ENCODE measurements at places on chromosomes 13 and 19.

DNA sequence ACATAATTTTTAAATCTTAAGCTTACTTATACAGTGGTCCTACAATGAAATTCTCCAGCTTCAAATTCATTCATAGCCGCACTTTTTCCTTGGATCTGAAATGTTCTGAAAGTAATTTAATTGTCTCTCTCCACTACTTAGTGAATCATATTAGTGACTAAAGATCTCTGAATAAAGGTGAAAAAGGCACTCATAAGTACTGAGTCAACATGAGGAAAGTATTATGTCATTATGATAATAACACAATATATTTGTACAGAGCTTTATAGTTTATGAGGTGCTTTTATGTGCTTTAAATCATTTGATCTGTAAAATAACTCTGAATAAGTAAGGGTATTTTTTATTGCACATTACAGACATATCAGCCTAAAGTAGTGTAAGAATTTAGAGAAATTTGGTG, 628.2 kb upstream of the SLITRK5 start:
- DNase-seq, result no peak

- DNase-seq, result no peak
These were observed 11.9 kb downstream of the SNRPA start for GRCh38 chr19:40762754-40763470.

DNA sequence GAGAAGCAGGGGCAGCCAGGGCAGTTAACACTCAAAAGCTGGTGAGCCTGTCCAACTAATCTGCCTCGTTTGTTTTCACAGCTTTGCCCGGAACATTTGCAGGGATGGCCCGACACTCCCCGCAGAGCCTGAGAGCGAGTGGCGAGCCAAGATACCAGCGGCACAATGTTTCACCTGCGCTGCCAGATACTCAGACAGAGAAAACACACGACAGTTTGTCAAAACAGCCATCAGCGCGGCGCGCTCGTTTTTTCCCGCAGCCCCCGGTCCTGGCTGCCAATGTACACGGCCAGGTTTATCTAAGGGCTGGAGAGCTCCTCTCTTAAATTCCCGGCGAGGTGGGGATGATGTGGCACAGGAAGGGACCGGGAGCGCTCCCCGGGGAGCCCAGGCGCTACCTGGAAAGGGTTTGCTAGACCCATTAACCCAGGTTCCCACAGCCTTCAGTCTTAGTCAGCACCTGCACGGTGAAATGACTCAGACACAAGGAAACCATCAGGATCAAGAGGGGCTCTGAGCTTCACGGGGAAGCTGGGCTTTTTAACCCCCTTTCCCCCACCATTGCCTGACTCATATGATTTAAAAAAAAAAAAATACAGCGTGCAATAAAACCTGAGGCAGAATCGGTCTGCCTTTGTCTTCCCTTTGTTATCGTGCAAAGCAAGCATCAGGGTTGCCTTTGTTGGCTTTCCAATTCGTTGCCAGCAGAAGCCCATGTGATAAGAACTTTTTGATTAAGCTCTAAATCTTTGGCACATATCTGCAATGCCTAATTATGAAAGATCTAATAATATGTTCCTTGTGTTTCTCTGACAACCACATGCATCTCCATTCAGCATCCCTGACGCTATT, 186.2 kb downstream of the EFNB2 start:
- no peak for DNase-seq

GRCh38 chr13:91145571-91146205, 201.8 kb upstream of the MIR17HG start:
- no peak for DNase-seq

GRCh38 chr19:53463263-53463662, 4.3 kb upstream of the ZNF813 start:
- peak; percentile 6 for DNase-seq

- DNase-seq, result no peak
These were observed 37.2 kb downstream of the SLITRK1 start for GRCh38 chr13:83845106-83845505.

DNA sequence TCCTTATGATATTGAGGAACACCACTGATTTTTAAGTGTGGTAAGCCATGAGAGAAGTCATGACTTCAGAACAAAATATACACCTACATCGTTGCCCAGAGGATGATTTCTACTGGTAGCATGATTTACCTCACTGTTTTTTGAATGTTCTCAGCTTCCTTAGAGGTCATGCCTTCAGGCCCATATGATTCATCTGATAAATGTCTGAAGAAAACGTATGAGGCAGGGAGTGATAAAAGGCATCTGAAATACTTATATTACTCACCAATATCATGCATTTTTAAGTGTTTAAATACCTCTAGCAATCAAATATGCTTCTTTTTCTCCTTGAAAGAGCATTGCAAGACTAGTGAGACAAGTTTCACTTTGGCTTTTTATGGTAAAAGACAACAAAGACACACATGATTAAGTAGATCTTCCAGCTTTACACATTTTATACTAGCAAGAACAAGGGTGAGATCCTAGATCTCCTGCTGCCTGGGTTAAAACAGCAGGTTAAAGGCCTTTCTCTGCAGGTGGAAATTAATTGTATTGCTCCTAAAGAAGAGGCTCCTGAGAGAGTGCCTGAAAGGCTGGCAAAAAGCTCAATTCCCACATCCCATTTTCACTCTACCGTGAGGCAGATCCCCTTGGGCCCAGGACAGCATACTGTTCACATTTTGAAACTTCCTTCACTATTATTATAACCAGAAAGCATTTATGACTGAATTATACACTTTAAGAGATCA, 432.4 kb downstream of the SLITRK1 start:
- DNase-seq, result no peak

- DNase-seq, result no peak
These were observed 452.3 kb downstream of the IRS2 start for GRCh38 chr13:109333893-109334651.

DNA sequence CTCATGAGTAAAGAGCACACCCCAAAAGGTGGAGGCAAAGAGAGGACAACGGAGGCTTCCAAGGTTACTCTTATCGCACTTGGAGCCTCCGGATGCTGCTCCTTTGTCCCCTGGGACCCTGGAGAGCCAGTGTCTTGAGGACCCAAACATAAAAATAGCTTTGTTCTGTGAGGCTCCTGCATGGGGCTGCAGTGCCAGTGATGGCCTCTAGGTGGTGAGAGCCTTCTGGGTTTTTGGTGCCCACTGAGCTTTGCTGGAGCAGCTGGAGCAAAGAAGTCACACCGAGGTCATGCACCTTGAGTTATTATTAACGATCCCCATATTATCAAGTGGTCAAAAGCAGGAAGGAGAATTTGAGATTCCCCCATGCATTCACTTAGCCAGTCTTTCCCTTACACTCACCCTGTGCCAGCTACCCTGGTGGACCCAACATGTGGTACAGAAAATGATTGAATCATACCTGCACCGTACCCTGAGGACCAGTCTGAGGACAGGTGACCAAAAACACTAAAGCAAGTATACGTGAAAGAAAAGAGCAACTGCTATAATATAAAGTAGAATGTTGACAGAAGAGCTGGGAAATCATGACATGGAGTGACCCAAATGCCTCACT, 41.5 kb downstream of the ZNF682 start:
- peak; percentile 56 for DNase-seq

DNA sequence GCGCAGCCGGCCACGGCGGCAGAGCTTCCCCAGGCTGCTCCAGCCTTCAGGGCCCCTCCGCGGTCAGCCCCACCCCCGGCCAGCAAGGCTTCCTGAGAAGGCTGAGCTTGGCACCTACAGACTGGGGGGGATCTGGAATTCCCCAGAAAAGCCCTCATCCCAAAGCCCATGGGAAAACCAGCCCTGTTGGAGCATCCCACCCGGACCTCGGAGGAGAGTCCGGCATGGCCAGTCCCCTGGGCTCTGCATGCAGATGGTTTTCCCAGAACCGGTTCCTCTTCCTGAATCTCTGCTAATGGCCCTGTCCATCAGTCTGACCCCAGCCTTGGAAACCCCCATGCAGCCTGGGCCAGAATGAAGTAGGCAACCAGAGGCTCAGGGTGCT, 10.3 kb downstream of the RASA3 start:
- no peak for DNase-seq

DNA sequence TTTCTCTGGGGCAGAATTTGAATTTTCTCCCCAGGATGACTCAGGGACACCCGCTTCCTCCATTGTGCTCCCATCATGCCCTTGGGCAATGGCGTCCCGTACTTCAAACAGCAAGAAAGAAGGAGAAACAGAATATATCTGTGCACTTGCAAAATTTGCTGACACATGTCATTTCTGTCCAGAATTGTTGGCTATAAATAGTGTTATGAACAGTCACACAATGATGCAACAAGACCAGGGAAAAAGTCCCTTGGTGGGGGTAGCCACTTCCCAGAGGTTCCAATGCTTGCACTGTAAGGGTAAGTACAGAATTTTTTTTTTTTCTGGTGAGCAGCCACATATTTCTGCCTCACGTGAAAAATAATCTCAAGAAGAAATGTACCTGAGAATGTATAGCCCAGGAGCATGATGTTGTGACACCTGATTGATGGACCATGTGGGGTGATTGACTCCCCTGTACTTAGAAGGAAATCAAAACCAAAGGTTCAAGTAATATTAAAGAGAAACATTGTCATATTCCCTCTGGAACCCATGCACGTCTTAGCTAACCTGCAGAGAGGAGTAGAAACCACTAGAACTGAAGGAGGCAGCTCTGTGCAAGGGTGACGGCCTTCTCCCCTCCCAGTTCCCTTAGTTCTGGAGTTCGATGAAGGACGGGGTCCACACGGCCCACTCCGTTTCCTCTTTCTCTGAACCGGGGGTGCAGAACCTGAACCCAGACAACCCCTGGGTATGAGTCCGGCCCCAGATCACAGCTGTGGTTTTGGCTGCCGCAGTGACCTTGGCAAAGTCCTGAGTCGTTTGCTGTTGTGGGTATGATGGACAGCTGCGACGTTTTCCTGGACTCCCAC, 9.3 kb upstream of the LAIR1 start:
- DNase-seq, result no peak

DNA sequence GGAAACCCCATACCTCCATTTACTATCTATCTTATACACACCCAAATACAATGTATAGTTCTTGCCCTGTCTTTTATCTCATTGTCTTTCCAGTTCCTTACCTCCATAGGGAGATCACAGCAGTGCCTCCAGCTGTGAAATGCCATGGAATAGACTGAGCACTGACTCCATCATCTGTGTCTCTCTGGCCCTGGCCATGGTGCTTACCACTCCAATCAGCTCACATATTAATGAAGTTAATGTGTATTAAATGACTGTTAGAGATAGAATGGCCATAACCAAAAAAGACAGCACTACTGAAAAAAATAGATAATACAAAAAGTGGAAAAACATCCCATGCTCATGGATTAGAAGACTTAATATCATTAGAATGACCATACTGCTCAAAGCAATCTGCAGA, 240.4 kb upstream of the SOX21 start:
- no peak for DNase-seq

DNA sequence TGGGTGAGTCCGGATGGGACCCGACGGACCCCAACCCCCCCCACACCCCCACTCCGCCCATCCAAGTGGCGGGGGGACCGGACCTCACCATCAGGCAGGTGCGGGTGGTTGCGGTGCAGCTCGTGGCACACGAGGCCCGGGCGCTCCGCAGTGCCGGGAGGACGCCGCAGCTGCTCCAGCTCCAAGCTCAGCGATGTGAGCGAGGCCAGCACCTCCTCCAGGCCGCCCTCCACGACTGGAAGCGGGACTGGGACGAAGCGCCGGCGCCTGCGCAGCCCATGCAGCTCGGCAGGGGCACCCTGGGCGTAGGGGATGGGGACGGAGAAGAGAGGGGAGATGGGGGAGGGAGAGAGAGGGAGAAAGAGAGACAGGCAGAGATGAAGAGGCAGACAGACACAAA, 30.1 kb upstream of the OLFM2 start:
- DNase-seq, result no peak

GRCh38 chr19:35381926-35382325, 11.1 kb downstream of the GPR42 start:
- no peak for DNase-seq

DNA sequence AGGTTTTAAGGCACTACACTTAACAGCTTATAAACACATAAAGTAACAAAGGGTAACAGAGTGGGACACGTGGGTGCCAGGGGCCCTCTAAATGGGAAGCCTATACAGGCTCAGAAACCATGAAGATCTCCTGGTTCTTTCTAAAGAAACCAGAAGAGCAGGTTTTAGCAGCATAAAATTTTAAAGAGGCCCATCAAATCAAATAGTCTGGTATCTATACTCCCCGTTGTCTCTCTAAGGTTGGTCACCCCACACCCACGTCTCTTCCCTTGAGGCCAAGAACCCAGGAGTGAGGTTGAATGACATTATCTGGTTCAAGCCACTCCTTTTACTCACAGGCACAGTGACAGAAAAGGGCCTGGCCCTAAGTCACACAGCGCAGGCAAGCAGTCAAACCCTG, 4.6 kb upstream of the DYRK1B start:
- no peak for DNase-seq

DNA sequence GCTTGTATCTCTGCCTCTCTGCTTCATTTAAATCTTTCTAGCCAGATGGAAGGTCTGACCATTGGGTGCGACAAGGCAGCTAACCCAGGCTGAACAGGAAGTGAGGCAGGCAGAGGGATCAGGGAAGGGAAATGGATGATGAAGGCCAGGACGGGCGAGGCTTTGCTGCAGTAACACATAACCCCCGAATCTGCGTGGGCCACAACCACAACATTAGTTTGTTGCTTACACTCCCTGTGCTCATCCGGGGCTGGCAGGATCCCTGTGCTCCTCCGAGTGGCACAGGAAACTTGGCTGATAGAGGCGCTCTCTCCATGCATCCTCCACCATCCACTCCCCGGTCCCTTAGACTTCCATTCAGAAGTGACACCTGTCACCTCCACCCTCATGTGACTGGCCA, 1.1 kb upstream of the FLT3LG start:
- no peak for DNase-seq

DNA sequence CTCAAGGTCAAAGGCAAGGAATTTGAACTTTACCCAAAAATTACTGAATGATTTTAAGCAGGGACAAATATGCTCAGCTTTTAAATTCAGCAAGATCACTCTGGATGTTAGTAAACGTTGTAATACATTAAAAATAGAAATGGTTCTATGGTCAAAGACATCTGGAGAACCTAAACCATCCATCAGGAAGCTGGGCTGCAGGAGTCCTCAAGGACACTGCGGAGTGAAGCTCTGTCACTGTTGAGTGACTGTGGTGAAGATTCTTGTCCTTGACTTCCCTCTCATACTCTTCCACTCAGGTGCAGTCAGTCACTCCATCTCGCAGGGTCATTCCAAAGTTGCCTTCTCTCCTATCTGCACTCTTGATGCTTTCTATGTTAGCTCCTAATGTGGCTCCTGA, 450.7 kb downstream of the FOXO1 start:
- DNase-seq, result no peak

- DNase-seq, result no peak
These were observed 50.2 kb downstream of the PEPD start for GRCh38 chr19:33471111-33471996.

DNA sequence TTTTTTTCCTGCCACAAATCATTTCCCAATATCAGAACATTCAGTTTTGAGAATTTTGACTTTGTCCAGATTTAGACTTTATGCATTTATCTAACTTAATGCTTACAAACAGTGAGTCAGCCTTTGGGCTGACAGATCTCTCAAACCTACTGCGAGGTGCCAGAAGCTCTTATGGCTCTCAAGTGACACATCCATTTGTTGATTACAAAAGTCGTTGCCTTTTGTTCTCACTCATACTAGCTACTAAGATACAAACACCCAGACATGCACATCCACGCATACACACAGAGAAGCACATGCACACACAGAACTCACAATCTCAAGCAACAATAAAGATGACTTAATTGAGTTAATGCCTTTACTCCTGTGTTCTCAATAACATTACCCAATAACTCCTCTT, 1147.5 kb downstream of the DIAPH3 start:
- no peak for DNase-seq

- DNase-seq, result no peak
These were observed 136.0 kb upstream of the MIR17HG start for GRCh38 chr13:91211510-91211909.

GRCh38 chr13:103130681-103131210, 64.5 kb upstream of the SLC10A2 start:
- DNase-seq, result no peak

All from stimulated activated CD4-positive, alpha-beta T cell treated with anti-CD3 and anti-CD28 coated beads, Interleukin-2, amount 100 ng/mL, for 24 hours (primary cell).